Ureter (tissue), 1 donor: ENCODE measurements at places on chromosomes 5 and 9.

DNA sequence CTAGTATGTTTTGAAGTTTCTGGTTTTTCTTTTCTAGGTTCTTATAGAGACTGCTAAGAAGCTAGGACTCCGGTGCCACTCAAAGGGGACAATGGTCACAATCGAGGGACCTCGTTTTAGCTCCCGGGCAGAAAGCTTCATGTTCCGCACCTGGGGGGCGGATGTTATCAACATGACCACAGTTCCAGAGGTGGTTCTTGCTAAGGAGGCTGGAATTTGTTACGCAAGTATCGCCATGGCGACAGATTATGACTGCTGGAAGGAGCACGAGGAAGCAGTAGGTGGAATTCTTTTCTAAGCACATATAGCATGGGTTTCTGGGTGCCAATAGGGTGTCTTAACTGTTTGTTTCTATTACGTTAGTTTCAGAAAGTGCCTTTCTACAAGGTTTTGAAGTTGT is 52.2 kb downstream of the MTAP start:
- DNase-seq = no peak

DNA sequence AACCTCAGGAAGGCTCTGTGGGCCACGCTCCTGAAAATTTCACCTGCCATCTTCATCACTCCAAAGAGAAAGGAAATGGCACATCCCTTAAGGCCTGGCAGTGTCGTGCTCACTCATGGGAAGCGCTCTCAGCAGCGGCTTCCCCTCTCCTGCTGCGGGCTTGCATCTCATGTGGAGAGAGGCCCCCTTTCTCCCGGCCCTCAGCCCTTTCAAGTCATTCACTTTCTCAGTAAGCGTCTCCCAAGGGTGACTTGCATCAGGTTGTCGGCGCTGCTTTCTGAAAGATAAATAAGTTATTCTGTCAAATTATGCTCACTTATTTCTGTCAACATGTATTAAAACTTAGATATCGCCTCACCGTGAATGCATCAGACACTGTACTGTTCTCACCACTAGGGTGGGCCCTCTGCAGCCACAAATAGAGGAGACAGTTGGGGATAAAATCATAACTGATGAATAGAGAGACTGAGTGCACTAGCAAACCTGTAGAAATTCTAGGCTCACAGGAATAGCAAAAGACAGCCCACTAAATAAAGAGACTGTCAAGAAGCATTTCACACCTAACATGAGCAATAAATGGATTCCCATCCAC is 174.6 kb downstream of the RFK start:
- no peak for DNase-seq

- no peak for DNase-seq
Observed at GRCh38 chr9:106883626-106884190, 20.7 kb downstream of the ZNF462 start.

DNA sequence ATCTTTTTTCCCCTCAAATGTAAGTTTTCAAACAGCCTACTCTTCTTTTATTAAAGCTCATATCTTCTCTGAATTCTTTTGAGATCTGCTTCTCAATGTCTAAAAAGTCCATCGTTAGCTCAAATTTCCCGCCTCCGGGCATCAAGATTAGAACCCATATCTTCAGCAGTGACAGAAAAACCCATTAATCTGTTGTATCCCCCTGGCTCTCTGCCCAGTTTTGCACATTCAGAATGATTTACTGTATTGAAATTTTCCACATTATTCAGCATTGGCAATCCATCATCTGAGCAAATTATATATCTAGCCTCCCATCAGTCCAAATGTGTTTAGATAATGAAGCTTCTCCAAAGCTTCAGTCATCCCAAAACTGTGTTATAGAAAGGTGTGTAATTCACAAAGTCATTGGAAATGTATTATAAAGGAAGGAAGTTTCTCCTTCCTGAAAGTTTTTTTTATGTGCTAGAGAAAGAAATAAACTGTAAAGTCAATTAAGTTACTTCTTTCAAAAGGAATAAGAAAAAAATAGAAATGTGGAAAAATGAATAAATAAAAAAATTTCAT is 849.9 kb downstream of the MAT2B start:
- no peak for DNase-seq

DNA sequence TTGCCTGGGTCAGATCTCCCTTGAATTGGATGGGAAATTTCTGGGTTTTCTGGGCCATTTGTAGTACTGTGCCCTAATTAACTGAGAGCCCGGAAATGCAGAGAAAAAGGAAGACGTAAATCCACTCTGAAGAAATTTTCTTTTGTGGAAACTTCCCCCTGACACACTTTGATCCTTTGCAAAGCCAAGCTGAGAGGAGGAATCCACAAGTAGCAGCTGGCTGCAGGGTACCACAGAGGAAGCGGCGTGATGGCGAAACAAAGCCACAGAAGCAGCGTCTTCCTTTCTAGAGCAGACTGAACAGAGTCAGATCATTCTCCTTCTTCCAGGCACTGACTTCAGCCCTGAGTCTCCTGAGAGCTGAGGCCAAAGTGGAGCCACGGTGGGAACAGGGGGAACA is 47.1 kb upstream of the ZNF354A start:
- DNase-seq = no peak

DNA sequence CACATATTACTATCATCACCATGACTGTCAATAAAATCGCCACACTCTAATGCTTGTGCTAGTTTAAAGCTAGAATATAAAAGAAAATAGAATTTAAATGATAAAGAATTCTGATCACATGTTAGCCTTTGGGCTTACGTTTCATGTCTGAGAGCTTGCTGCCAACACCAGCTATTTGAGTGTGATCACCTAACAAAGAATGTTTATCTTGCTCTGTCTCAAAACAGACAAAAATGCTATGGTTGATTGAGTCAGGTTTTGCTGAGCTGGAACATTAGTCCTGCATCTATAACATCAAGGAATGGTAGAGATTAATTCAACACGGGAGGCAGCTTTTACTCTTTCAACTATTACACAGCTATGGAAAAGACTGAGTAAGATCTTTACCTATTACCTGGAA is 50.7 kb downstream of the MSX2 start:
- DNase-seq = no peak

- DNase-seq = peak; percentile 59
Observed at GRCh38 chr9:98707166-98708102, 1.3 kb downstream of the GABBR2 start.

- no peak for DNase-seq
Observed at GRCh38 chr5:142208777-142209312, 100.3 kb downstream of the NDFIP1 start.

DNA sequence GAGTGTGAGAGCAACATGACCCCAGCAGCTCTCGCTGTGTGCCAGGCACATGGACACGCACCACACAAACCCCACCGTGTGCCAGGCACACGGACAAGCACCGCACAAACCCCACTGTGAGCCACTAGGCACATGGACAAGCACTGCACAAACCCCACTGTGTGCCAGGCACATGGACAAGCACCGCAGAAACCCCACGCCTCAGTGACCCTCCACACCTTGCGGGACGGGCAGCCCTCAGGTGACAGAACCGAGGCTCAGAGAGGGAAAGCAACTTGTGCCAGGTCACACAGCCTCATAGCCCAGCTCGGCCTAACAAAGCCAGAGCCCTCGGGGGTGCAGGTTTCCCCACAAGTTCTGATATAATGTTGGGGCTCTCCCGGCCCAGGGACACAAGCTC is 2.0 kb upstream of the GPSM1 start:
- DNase-seq = no peak

DNA sequence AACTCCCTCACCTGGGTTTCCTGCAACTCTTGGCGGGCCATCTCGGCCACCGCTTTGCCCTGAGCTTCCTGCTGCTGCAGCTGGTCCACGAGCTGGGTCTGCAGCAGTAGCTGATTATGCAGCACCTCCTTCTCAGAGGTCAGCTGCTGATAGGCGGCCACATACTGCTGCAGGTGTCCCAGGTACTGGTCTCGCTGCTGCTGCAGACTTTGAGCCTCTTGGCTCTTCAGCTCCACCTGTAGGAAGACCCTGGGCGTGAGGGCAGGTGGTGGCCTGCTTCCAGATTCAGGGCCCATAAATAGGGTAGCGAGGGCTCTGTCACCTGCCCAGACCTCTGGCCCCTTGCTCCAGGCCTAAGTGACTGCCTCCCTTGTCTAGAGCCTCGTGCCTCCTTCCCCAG is 16.7 kb downstream of the GOLGA2 start:
- no peak for DNase-seq

- DNase-seq = no peak
Observed at GRCh38 chr9:68897577-68898145, 116.3 kb downstream of the PRKACG start.

DNA sequence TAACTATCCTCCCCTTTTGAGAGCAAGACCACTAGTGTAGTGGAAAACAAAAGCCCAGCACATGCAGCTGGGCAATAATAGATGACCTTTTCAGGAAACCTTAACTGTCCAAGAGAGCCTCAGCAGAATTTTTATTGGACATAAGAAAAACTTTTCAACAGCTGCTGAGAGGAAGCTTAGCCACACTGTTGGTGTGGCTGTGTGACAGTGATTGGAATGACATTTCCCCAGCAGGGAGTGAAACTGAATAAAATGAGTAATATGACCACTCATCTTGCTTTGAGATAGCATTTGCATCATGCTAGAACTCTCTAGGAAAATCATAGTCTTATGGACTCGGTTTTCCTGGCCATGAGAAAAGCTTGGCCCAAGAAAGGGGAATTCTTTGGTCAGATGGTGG is 687.8 kb downstream of the SLCO4C1 start:
- DNase-seq = no peak

DNA sequence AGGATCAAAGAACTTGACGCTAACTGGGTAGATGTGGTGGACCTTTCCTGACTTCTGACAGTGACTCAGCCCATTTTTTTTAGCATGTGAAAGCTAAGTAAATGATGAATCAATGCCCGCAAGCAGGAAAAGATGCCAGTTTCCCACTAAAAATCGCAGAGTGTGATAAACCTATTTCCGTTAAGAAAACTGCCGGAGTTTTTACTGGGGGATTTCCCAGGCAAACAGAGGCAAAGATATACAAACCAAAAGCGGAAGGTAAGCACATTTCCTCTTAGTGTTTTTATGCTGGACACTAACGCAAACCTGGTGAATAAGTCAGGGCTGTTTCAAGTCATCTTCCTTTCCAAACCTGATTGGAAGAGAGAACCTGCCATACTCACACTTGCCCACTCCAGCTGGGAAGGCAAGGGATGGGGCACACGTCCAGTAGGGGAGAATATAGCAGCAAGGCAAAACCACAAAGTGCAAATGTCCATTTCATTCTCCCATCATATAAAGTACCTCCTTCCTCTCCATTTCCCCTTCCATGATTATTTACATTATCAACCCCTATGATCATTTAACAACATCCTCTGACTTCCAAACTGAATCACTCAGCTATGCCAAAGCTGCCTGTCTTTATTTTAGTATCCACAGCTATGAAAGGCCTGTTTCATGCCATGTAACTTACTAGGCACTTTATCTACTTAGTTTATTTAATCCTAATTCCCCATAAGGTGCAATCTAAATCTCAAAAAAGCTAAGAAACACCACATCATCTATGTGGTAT is 349.7 kb upstream of the RFX3 start:
- DNase-seq = no peak

DNA sequence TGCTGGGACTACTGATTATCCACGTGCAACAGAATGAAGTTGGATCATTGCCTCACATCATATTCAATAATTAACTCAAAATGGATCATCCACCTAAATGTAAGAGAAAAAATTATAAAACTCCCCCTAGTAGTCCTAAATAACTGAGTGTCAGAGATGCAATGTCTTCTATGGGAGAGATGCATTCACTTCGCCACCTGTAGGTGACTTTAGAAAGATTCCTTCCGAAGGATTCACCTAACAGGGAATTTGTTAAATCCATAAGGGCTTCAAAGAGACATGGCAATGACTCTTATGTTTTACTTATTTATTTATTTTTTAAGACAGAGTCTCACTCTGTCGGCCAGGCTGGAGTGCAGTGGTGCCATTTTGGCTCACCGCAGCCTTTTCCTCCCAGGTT is 526.0 kb downstream of the MTRR start:
- no peak for DNase-seq

DNA sequence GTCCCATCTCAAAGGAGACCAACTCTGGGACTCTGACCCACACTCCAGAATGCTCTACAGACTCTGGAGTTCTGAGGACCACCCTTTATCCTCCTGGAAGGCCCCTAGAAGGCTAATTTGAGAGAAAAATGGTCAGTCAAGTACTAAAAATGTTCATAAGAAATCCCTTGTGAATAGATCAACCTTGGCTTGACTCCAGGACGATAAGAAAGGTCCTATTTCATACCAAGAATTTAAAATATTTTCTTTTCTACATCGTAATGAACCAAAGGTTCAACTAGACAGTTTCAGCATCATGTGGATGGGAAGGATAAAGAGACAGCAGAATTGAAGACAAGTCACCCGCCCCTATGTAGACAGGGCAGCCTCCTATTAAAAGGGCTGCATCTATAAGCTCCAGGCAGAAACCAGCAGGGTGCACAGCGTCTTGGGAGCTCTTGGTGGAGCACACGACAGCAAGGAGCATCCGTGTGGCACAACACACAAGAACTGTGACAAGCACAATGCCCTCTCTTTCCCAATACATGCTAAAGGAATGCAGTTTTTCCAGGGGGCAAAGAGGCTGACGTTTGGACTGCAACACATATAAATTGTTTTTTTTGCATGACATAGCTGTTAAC is 38.3 kb downstream of the RASEF start:
- DNase-seq = no peak

DNA sequence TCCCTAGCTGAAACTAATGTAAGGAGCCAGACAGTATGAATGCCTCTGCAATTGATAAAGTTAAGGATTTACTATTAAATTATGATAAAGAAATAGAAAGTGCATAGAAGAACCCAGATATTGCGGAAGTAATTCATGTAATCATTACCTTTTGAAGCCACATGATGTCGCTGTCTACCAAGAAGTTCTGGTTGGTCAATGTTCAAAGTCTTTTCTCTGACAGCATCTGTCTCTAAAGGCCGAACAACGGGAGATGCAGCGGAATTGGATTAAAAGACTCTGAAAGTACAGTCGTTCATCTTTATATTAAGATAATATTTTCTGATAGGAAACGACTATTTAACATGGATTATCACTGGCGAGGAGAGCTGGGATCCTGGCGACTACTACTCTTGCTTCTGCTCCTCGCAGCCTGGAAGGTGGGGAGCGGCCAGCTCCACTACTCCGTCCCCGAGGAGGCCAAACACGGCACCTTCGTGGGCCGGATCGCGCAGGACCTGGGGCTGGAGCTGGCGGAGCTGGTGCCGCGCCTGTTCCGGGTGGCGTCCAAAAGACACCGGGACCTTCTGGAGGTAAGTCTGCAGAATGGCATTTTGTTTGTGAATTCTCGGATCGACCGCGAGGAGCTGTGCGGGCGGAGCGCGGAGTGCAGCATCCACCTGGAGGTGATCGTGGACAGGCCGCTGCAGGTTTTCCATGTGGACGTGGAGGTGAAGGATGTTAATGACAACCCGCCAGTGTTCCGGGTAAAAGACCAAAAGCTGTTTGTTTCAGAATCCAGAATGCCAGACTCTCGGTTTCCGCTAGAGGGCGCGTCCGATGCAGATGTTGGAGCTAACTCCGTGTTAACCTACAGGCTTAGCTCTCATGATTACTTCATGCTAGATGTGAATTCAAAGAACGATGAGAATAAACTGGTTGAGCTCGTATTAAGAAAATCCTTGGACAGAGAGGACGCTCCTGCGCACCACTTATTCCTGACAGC is at the start of gene PCDHA8:
TSS of gene PCDHA8 (plus strand) at position 210 of the 985 bp plus-strand sequence. CDS start at position 345, 135 bp downstream.
- DNase-seq = no peak

GRCh38 chr9:127347831-127348776 is 48.9 kb upstream of the SLC2A8 start:
- no peak for DNase-seq

- DNase-seq = no peak
Observed at GRCh38 chr9:22481566-22481965, 34.9 kb downstream of the DMRTA1 start.

- DNase-seq = no peak
Observed at GRCh38 chr5:135199919-135200318, 165.9 kb upstream of the PITX1 start.
